ENCODE measurements at places on chromosomes 6 and 20.

DNA sequence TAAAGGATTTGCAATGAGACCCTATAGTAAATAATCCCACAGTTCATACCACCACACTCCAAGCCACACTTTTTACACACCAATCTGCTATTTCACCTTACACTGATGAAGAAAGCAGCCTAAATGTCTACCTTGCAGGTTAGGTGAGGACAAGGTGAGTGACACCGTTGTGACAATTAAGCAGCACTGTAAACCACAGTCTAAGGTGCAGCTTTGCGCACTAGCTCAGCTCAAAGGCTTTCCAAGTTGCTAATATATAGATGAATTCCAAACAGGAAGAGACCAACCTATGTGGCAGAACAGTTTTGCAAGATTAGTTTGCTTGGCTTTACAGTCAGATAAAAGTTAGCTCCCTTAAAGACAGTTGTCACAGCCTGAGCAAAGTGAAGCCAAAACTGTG lies 429.5 kb upstream of the MARCKS start:
- DNase-seq, result no peak

DNA sequence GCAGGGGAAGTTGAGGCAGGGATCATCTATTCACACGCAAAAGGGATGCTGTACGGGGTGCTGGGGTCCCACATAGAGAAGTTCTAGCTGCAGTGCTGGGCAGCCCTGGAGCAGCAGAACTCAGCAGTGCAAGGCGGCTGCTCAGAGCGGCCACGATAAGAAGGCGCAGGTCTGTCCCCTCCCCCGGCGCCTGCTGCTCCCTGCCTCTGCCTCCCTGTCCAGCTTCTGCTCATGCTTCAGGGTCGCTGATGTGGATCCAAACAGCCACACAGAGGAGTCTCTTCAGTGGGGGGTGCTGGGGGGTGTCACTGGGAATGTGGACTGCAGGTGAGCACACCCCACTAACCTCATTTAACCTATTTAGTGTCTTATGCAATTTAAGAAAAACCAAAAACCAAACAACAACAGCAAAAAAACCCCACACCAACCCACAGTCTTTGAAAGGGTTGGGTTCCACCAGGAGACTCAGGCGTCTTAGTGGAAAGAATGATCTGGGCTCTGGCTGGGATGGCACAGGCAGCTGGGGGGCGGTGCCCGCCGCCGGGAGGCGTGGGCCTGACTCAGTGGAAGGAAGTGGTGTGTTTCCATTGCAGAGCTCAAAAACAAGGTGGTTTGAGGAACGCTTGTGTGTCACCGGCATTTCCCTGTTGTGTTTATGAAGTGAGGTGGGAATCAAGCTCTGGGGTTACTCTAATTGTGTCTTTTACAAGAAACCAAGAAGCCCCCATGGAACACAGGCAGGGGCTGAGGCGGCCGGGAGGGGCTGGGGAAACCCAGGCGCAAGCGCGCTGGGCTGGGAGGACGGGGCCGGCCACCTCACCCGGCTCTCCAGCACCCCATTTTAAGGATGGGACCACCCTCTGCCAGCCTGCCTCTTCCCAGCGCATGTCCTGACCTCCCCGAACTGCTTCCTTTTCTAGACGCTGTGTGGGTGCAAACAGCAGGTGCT lies 55.1 kb downstream of the IRF4 start:
- DNase-seq, result no peak

DNA sequence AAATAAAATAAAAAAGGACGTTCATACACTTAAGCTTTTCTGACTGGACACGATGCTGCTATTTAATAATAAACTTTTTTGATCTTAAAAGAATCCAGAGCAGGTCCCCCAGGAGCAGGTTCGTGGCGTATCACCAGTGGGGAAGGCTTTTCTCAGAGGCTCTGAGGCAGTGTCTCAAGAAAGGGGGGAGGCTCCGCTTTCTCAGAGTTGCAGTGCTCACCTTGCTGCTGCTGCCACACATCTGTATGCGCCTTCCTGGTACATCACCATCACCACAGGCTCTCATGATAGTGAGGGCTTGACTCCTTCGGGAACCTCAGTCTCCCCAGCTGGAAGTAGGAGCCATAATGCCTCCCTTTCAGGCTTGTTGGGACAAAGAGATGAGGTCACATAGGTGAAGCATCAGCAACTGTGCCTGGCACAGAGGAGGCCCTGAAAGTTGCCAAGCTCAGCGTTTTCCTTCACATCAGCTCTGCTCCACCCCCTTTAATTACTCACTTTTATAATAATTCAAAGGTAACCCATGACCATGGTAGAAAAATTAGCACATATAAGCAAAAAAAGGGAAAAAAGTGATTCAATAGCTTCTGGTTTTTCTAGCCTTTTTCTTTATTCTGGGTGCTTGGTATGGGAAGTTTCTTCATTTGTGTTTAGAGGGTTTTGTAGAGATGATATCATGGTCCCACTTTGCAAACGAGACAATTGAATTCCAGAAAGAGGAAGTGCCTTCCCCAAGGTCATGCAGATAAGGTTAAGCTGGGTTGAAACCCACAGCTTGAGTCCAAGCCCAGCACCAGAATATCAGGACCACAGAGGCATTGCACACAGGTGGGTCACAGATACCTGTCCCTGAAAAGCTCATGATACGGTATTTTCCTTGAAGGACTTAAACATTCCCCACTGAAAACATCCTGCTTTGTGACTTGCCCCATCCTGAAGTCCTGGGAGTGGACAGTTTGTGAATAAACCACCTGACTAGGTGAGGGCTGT lies 24.5 kb downstream of the SRSF3 start:
- DNase-seq, result no peak

DNA sequence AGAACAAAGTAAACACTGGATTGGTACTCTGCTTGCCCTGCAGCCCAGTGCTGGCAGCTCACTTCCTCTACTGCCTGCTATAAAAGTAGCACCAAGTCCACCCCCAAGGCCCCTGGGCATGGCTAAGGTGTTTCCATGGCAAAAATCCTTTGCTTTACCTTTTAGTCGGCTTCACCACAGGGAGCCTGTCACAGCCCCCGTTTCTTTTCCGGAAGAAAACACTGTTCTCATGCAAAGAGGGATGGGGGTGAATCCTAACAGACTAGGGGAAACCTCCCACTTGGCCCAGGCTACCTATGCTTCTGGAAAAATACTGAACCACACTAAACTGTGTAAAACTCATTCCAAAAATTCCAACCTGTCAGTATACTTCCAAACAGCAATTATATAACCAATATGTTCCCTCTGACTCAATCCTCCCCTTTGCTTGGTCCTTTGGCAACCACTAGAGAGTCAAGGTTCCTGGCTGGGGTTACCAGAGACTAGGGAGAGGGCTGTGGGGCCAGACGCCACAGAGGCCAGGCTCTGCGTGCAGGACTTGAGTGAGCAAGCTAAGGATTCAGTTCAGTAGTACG lies 16.1 kb downstream of the PPIL1 start:
- no peak for DNase-seq

DNA sequence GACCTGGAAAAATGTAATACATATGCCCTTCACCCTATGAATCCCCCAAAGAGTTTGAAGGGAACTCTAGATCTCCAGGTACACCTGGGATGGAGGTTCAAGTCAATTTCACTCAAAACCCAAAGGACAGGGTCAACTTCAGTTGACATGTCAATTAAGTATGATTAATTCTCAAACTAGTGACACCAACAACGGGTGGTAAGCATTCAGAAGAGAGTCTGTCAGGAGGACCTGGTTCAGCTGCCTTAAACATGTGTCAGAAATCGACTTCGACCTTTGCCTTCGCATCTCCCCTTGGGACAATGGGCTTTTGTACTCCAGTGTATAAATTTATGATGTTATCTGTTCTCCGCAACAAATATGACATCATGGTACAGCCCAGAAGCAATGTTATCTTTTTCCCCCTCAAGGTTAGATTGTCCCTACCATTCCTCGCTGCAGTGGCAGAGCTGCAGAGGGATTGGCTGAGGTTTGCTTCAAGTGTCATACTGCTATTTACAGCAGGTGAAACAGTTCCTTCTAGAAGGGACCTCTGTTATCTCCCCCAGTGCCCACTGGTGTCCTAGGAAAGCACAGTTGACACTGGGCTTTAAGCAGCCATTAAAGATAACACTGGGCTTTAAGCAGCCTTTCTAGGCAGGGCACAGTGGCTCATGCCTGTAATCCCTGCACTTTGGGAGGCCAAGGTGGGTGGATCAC lies 94.7 kb upstream of the SNX9 start:
- DNase-seq, result no peak

GRCh38 chr6:3247255-3248146 lies 11.2 kb upstream of the PSMG4 start:
- DNase-seq, result no peak

DNA sequence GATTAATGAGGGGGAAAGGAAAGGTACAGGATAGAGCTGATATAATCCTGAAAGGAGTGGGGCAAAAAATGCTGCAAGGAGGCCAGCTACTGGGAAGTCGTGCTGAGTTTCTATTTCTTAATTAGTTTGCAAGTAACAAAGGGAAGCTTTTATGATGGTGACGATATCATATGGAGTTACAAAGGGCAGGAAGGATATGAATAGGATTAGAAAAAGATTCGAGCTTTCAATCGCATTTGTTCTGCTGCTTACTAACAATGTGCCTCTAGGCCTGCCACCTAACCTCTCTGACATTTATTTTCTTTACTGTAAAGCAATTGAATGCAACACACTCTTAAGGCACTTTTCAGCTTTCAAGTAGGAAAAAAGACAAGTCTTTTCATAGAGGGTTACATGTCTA lies 219.2 kb downstream of the CLVS2 start:
- no peak for DNase-seq

GRCh38 chr6:2608503-2608902 lies 142.2 kb downstream of the MYLK4 start:
- DNase-seq, result no peak

- DNase-seq, result no peak
Observed at GRCh38 chr6:113586413-113587077, 270.6 kb upstream of the MARCKS start.

DNA sequence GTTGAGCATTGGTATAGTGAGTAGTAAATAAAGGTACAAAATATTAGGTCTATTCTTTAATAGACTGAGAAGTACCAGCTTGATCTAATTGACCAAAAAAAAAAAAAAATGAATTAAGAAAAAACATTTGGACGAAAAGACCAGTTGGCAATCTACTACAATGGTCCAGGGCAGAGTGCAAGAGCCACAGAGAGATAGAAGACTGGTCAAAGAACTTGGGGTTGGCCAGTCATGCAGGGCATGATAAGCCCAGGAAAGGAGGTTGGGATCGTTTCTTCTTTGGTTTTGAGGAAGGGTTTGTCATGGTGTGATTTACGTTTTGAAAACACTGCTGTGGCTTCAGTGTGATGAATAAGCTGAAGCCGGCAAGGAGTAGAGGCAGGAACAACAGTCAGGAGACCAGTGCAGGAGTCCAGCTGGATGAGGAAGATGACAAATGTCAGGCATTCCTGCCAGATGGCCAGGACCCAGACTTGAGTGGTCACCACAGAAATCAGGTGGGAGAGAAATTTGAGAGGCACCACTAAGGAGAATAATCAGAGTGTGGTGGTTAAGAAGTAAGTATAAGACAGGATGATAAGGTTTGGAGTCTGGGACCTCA lies 14.0 kb downstream of the SMLR1 start:
- DNase-seq, result no peak

GRCh38 chr20:51023617-51024155 lies 779 bp upstream of the KCNG1 start:
- DNase-seq, result no peak

DNA sequence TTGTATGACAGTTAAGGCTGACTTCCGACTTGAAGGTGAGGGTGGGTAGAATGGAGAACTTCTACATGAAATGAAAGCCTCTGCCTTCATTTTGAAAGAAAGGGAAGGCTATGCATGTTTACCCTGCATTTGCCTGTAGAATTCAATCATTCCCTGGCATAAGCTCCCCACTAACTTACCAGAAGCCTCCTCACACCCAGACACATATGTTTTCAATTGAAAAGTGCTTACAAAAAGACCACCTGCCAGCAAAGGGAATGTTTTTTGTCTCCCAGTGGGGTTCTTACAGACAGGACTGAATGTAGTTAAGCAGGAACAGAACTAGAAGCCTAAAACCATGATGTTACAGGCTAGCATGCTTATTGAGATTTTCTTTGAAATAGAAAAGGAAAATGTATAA lies 392.1 kb upstream of the HSF2 start:
- DNase-seq, result no peak

GRCh38 chr20:19920381-19921138 lies 96.6 kb upstream of the NAA20 start:
- DNase-seq, result no peak

- no peak for DNase-seq
Observed at GRCh38 chr6:93329301-93330000, 89.9 kb downstream of the EPHA7 start.

DNA sequence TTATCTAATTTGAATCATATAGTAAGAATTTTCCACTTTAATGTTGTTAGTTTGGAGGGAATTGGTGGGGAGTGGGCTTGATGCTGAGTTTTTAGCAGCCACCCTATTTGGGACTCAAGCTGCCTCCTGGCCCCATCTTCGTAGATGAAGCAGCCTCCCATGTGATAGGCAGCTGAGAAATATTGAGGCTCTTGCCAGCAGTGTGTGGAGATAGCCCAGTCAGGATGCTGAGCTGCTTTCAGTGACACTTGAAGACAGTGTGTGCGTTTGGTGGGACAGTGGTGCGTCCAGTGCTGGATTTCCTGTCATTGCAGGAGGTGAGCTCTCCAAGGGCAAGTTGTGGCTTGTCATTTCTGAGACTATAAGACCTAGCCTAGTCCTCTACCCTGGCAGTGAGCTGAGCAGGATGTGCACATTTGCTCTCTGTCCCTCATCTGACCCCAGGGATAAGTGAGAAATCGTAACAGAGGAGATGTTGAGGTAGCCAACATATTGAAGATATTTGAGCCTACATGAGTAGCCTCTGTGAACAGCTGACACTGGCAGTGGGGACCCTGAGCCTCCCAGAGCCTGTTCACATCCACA lies 47.9 kb upstream of the RNF8 start:
- DNase-seq, result no peak

GRCh38 chr6:72287801-72288200 lies 334.1 kb upstream of the KCNQ5 start:
- DNase-seq, result no peak

GRCh38 chr6:99425647-99426450 lies 741 bp upstream of the PNISR start:
- peak; percentile 83 for DNase-seq

DNA sequence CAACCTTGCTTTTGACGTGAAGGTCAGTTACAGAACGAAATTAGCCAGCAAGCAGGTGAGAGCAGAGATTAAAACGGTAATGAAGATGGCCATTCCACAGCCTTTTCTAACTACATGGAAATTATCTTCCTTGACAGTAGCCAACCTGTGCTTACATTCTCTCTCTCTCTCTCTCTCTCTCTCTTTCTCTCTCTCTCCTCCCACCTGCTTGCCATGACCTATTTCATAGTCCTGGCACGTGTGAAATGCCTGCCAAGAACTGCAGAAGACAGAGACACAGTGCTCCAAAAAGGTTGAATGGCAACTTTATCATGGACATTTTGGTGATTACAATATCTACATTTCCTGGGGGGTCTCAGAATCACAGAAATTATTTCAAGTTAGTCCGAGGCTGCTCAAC lies 38.5 kb upstream of the SALL4 start:
- no peak for DNase-seq

- no peak for DNase-seq
Observed at GRCh38 chr20:50442512-50442911, 67.7 kb upstream of the PTPN1 start.
